ENCODE measurements at places on chromosomes 12 and 14. TPM values are rescaled to one million over a fixed set of nuclear protein-coding genes. Genes with fewer than 3 reads are reported as not detected.

ARHGEF25 gene
- 47.8 TPM for total RNA-seq

- H3K27me3 ChIP-seq, result no peaks in the 10 kb centered on the region
- no peak within 1 kb of the TSS for H3K27ac ChIP-seq
- H3K36me3 ChIP-seq, result no peaks in the 10 kb centered on the region
- H3K4me1 ChIP-seq, result peaks cover 2% of the 10 kb centered on the region
- no peak for DNase-seq
- peak within 1 kb of the TSS; percentile 27 for H3K4me3 ChIP-seq
Measured at GRCh38 chr14:88323086-88323522, at the start of gene KCNK10. Gene KCNK10, minus strand, starts transcription at chr14:88323269. Its CDS starts 471 bp downstream, at chr14:88322798.

GRCh38 chr12:47868552-47869031 lies 36.2 kb downstream of the VDR start:
- H3K36me3 ChIP-seq, result no peaks in the 10 kb centered on the region
- H3K27ac ChIP-seq, result no peak overlapping the region
- peaks cover 10% of the 10 kb centered on the region for H3K4me1 ChIP-seq
- DNase-seq, result no peak

- no peak overlapping the region for H3K27ac ChIP-seq
- DNase-seq, result no peak
- no peaks in the 10 kb centered on the region for H3K4me1 ChIP-seq
- H3K4me3 ChIP-seq, result no peak overlapping the region
- no peaks in the 10 kb centered on the region for H3K27me3 ChIP-seq
Measured at GRCh38 chr14:67493092-67493717, 4.7 kb upstream of the TMEM229B start.

- H3K4me3 ChIP-seq, result no peak within 1 kb of the TSS
- no peaks in the 10 kb centered on the region for H3K27me3 ChIP-seq
- no peaks in the 10 kb centered on the region for H3K4me1 ChIP-seq
Measured at GRCh38 chr12:10884086-10884725, at the start of gene PRH1. Gene PRH1, minus strand, starts transcription at chr12:10884255. Its CDS starts 38 bp downstream, at chr12:10884217.

GRCh38 chr12:109553906-109554500 lies 19.3 kb downstream of the MMAB start:
- H3K27ac ChIP-seq, result no peak overlapping the region
- DNase-seq, result no peak
- H3K36me3 ChIP-seq, result peaks cover 4% of the 10 kb centered on the region
- H3K4me3 ChIP-seq, result no peak overlapping the region
- no peaks in the 10 kb centered on the region for H3K4me1 ChIP-seq
- H3K27me3 ChIP-seq, result no peaks in the 10 kb centered on the region

DNA sequence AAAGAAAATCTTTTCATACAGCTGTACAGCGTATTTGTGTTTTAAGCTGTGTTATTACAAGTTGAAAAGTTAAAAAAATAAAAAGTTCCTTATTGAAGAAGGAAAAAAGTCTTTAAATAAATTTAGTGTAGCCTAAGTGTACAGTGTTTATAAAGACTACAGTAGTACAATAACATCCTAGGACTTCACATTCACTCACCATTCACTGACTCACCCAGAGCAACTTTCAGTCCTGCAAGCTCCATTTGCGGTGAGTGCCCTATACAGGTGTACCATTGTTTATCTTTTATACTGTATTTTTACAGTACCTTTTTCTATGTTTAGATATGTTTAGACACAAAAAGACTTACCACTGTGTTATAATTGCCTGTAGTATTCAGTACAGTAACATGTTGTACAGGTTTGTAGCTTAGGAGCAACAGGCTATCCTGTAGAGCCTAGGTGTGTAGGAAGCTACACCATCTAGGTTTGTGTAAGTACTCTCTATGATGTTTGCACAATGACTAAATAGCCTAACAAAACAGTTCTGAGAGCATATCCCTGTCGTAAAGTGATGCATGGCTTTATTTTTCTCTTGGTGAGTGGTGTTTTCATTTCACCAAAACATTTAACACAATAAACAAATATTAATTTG lies 275.2 kb downstream of the DACT1 start:
- no peaks in the 10 kb centered on the region for H3K4me1 ChIP-seq
- no peaks in the 10 kb centered on the region for H3K27me3 ChIP-seq
- H3K4me3 ChIP-seq, result no peak overlapping the region
- H3K27ac ChIP-seq, result no peak overlapping the region

ZC2HC1C gene
- not detected for total RNA-seq

TAS2R13 gene
- total RNA-seq, result 1.4 TPM

CD163 gene
- total RNA-seq, result 120 TPM

DNA sequence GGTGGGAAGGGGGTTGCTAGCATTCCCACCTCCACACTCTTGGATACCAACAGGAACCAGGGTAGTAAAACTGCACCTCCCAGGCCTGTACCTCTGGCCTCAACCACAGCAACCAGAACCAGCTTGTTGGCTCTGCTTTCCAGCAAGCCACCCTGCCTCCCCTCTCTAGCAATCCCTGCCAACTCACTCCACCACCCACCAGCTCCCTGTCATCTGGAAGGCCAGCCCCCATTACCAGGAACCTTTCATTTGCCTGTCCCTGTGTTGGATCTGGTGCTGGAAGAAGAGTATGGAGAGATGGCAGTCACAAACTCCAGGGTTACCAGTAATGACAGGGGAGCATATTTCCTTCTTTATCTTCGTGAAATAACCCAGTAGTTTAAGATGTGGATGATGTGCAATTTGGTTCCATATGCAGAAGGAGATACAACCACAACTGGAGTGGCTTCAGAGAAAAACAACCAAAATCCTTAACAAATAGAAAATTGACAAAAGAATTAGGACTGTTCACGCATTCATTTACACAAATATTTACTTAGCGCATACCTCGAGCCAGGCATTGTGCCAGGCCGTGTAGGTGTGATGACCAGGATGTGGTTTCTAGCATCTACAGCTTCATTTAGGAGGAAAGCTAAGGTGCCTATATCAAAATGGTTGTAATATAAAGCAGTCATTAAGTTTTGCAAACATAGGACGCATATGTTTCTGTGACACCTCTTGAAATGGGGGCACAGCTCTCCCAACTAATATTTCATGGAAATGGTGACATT lies 3.4 kb downstream of the B4GALNT3 start:
- H3K4me3 ChIP-seq, result no peak overlapping the region
- H3K4me1 ChIP-seq, result peaks cover 42% of the 10 kb centered on the region
- DNase-seq, result no peak
- H3K27me3 ChIP-seq, result no peaks in the 10 kb centered on the region
- H3K36me3 ChIP-seq, result no peaks in the 10 kb centered on the region

NOXRED1 gene
- not detected for total RNA-seq

- H3K4me1 ChIP-seq, result peaks cover 18% of the 10 kb centered on the region
- no peak overlapping the region for H3K4me3 ChIP-seq
- no peaks in the 10 kb centered on the region for H3K27me3 ChIP-seq
- H3K27ac ChIP-seq, result peak overlapping the region; percentile 91
Measured at GRCh38 chr14:68248481-68249255, 429.1 kb downstream of the RAD51B start.

EXOC3L4 gene
- total RNA-seq, result not detected

- H3K27me3 ChIP-seq, result no peaks in the 10 kb centered on the region
- no peak overlapping the region for H3K4me3 ChIP-seq
- no peak overlapping the region for H3K27ac ChIP-seq
- no peaks in the 10 kb centered on the region for H3K36me3 ChIP-seq
Measured at GRCh38 chr12:61138415-61138759, 1121.8 kb upstream of the USP15 start.
